ENCODE measurements at places on chromosomes 7 and 10.
A peak's percentile ranks its signal among the peaks of the same experiment; 100 is the strongest.

DNA sequence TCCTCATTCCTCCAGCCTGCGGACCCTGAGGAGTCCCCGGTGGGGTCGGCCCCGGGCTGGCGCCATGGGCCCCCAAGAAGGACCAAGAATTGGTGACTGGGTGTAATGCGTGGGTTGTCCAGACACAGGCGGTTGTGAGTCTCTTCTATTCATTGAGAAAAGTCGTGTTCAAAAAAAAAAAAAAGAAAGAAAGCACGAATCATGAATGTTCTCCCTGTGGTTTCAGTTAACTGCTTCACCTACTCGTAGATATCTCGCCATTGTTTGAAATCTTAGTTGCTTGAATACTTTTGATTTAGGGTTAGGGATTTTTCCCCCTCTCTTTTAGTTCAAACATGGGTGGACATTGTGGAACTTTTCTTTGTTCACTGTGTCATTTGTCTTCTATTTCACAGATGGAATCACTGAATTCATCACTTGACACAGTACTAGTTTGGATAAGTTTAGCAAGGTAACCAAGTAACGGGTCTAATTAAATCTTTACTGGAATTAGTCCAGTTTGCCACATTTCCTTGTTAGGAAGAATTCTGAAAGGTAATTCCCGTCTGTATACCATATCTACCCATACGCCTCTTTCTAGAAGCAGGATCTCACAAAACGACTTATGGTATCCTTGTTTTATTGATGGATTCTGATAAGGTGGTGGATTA, 775 bp downstream of the STARD3NL start:
- DNase-seq = no peak

DNA sequence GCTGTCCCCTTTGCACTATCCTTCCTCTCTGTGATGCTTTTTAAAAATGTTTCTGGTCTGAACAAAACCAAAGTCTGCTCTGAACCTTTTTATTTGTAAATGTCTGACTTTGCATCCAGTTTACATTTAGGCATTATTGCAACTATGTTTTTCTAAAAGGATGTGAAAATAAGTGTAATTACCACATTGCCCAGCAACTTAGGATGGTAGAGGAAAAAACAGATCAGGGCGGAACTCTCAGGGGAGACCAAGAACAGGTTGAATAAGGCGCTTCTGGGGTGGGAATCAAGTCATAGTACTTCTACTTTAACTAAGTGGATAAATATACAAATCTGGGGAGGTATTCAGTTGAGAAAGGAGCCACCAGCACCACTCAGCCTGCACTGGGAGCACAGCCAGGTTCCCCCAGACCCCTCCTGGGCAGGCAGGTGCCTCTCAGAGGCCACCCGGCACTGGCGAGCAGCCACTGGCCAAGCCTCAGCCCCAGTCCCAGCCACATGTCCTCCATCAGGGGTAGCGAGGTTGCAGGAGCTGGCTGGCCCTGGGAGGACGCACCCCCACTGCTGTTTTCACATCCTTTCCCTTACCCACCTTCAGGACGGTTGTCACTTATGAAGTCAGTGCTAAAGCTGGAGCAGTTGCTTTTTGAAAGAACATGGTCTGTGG, 11.4 kb upstream of the CSGALNACT2 start:
- no peak for DNase-seq

DNA sequence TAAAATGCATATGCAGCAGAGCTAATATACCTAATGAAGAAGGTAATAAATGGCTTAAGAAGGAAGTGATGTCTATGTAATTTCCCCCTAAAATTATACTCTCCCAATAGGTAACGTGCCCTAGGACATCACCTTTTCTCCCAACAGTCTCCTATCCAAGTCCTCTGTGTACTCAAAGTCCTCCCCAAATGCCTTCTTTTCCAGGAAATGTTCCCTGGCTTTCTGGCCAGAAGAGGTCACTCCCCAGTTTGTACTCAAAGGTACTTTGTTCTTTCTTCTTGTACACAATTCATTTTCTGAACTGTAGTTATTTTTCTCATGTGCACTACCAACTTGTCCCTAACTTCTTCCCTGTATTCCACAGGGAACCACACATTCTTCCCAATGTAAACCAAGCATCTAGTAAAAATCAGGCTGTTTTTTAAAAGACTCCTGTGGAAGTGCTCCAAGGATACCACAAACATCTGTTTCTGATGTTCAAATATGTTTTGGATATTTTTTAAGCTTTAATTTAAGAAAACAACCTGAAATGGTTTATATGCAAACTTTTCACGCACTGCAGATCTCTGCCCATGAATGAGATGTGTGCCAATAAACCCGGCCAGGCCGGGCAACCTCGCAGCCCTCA, 262.3 kb upstream of the KLF14 start:
- no peak for DNase-seq

DNA sequence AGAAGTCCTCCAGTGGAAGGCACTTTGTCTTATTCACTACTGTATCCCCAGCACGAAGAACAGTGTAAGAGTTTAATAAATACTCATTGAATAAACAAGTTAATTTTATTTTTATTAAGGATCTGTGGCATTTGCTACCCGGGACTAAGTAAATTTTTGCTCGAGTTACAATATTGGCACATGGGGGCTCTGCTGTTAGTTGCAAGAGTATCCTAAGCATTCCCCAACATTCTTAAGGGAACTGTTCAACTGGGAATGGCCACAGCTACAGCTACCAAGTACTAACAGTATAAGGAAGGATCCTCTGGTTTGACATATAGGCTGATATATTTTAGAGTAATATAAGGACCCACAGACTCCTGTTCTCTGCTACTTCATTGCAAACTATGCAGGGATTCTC, 8.7 kb upstream of the LRRTM3 start:
- no peak for DNase-seq

GRCh38 chr10:76411729-76412435, 980.5 kb downstream of the LRMDA start:
- no peak for DNase-seq

GRCh38 chr7:17512181-17512675, 213.8 kb downstream of the AHR start:
- DNase-seq = no peak

DNA sequence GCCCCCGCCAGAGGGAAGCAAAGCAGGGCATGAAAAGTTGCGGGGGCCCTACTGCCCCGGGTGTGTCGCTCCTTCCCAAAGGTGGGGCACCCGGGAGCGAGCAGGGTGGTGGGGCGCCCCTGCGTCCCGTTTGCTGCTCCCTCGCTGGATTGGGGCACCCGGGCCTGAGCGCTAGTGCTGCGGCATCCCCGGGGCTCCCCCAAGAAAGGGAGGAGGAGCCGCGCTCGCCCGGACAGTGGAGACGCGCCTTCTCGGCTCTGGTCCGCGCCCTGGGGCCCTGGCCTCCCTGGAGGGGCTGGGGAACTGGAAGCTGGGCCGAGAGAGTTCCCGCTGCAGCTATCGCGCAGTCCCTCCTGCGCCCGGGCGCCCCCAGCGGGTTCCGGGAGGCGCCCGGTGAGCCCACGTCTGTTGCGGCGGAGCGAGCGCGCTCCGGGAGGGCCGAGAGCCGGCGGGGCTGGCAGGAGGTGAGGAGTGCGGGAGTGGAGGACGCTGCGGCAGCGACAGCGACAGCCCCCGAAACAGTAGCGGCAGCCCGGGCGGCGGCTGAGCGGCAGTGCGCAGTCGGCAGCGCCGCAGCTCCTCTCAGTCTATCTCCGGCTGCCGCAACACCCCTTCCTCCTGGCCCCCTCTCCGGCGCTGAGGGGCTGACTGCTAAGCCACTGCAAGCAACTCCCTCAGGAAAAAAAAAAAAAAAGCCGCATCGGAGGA, 504 bp upstream of the BMPER start:
- peak; percentile 48 for DNase-seq

- DNase-seq = no peak
These were observed 113.5 kb downstream of the KLF6 start for GRCh38 chr10:3671386-3671955.

Data from HuH-7.5 (cell line).